H1 (cell line): ENCODE measurements at places on chromosomes 1 and 21. TPM values are rescaled to one million over a fixed set of nuclear protein-coding genes. Genes with fewer than 3 reads are reported as not detected.

DNA sequence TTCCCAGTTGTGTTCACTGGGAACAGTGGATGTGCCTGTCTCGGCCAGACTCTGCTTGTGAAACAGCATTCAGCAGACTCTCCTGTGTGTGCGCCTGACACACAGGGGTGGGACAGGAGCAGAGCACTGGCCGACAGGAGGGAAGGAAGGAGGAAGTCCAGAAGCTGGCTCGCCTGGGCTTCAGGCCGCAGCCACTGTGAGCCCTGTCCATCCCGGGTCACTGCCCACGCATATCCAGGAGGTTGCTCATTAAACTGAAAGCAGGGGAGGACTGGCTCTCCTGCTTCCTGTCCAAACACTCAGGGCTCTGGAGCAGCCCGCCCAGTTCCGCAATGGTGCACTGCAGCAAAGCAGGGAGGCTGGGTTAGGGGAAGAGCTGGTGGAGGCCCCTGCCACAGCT, 218.7 kb upstream of the VAMP3 start:
- H3K27me3 ChIP-seq: no peaks in the 10 kb centered on the region
- H3K36me3 ChIP-seq: no peaks in the 10 kb centered on the region
- no peak overlapping the region for H3K4me3 ChIP-seq
- no peak for DNase-seq
- H3K27ac ChIP-seq: no peak overlapping the region

GRCh38 chr1:54955359-54955758, 25.1 kb upstream of the TMEM61 start:
- H3K4me3 ChIP-seq: no peak overlapping the region
- peaks cover 5% of the 10 kb centered on the region for H3K4me1 ChIP-seq
- H3K27ac ChIP-seq: no peak overlapping the region
- DNase-seq: no peak

Gene S100A3
- total RNA-seq: 0.47 TPM in 1 of 2 replicates, not detected in the other

DNA sequence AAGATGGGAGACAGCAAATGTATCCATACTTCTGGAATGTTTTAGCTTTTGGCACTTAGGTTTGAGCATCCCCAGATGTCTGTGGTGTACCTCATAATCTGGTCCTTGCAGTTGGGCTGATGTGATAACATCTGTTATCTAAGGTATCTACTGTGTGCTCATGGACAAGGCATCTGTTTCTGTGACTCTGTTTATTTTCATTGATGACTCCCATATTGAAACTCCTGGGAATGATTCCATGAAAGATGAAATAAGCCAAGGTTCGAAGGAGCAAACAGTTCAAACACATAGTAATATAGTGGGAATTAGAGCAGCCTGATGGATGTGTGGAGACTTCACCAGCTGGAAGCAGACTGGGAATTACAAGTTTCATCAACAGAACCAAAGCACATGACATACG, 20.7 kb upstream of the TRIM45 start:
- no peaks in the 10 kb centered on the region; the same call in 1 of the 2 replicates for H3K4me1 ChIP-seq
- no peak overlapping the region for H3K27ac ChIP-seq
- H3K4me3 ChIP-seq: no peak overlapping the region
- no peak for DNase-seq
- no peaks in the 10 kb centered on the region for H3K36me3 ChIP-seq

- no peak overlapping the region for H3K27ac ChIP-seq
- no peaks in the 10 kb centered on the region for H3K36me3 ChIP-seq
- no peaks in the 10 kb centered on the region for H3K4me1 ChIP-seq
- no peaks in the 10 kb centered on the region for H3K27me3 ChIP-seq
- no peak for DNase-seq
Observed at GRCh38 chr1:210910020-210910575, 223.8 kb downstream of the KCNH1 start.

GRCh38 chr1:212864201-212864600, 6.1 kb downstream of the FLVCR1 start:
- no peaks in the 10 kb centered on the region for H3K27me3 ChIP-seq
- no peak overlapping the region for H3K4me3 ChIP-seq
- H3K36me3 ChIP-seq: peaks cover 53% of the 10 kb centered on the region
